Activated naive CD8-positive, alpha-beta T cell treated with anti-CD3 and anti-CD28 coated beads, Interleukin-2, amount 10 ng/mL, durations not matched to agents 7 days and 5 days (primary cell): ENCODE measurements at places on chromosomes 3 and 15. TPM values are rescaled to one million over a fixed set of nuclear protein-coding genes. Genes with fewer than 3 reads are reported as not detected.

- DNase-seq, result no peak
- no peaks in the 10 kb centered on the region for H3K4me1 ChIP-seq
- no peak overlapping the region for H3K4me3 ChIP-seq
- no peaks in the 10 kb centered on the region for H3K36me3 ChIP-seq
These were observed 540.9 kb downstream of the MAGI1 start for GRCh38 chr3:65497846-65498245.

GRCh38 chr3:101796077-101796680 is 17.2 kb downstream of the NXPE3 start:
- no peaks in the 10 kb centered on the region for H3K27me3 ChIP-seq
- no peak overlapping the region for H3K27ac ChIP-seq
- DNase-seq, result no peak
- peaks cover 17% of the 10 kb centered on the region for H3K4me1 ChIP-seq

Gene STXBP5L
- not detected for total RNA-seq

Gene SLC26A6
- 54.7 TPM for total RNA-seq

- no peaks in the 10 kb centered on the region for H3K27me3 ChIP-seq
- peaks cover 3% of the 10 kb centered on the region for H3K36me3 ChIP-seq
- DNase-seq, result no peak
- H3K4me1 ChIP-seq, result peaks cover 26% of the 10 kb centered on the region
- H3K4me3 ChIP-seq, result no peak overlapping the region
- H3K27ac ChIP-seq, result no peak overlapping the region
These were observed 60.5 kb upstream of the ULK4 start for GRCh38 chr3:42022355-42022754.

Gene SMCO1
- not detected for total RNA-seq

DNA sequence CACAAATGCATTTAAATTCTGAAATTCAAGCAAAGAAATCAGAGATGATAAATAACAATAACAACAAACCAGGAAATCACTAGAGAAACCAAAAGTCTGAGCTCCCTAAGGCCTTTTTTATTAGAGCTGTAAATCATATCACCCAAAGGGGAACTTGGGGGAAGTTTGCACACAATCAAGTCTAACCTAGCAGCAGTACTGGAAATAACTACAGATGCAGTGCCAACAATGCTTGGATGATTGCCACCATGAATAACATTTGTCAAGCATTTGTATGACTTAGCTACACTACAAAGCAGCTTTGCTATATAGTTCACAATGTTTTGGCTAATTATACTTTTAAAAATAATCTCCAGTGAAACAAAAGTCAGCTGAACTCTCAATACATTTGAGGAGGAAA is 27.8 kb downstream of the SHQ1 start:
- H3K4me3 ChIP-seq, result no peak overlapping the region
- no peak for DNase-seq
- H3K27ac ChIP-seq, result no peak overlapping the region
- peaks cover 1% of the 10 kb centered on the region for H3K36me3 ChIP-seq

Gene RETNLB
- total RNA-seq, result not detected
